ENCODE measurements at places on chromosomes 13 and 19.

DNA sequence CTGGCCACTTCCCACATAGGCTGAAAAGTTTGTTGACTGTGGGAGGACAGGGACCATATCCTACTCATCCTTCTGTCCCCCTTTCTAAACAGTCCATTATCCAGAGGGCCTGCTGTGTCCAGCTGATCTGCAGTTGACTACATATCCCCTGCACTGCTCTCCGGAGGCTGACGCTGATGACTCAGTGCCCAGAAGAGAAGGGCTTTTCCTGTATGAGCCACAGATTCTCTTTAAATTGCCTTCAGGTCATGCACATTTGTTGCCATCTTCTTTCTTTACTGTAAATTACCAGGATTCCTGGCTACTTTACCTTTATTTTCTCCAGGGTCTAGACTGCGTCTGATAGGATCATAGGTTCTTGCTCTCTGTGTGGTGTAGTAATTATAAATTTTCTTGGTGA, 125.2 kb downstream of the LACC1 start:
- DNase-seq = no peak

DNA sequence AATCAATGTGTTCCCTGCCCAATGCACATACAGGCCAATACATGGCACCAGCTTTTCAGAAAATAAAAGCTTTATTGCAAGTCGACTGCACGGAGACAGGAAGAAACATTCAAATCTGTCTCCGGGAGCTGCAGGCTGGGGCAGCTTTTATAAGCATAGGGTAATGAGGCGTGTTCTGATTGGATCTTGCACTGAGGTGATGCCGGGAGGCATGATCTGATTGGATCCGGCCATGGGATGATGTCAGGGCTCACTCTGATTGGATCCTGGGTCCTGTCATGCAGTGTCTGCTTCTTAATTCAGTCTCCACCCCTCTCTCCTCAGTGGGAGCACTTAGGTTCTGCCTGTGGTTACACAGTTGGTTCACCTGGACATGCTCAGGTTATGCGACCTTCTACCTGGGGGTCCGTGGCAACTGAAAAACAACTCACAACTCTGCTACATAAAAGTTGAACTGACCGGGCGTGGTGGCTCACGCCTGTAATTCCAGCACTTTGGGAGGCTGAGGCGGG, 11.8 kb upstream of the FBN3 start:
- DNase-seq = peak; percentile 31

GRCh38 chr19:18427080-18427742, 8.0 kb downstream of the SSBP4 start:
- DNase-seq = no peak

DNA sequence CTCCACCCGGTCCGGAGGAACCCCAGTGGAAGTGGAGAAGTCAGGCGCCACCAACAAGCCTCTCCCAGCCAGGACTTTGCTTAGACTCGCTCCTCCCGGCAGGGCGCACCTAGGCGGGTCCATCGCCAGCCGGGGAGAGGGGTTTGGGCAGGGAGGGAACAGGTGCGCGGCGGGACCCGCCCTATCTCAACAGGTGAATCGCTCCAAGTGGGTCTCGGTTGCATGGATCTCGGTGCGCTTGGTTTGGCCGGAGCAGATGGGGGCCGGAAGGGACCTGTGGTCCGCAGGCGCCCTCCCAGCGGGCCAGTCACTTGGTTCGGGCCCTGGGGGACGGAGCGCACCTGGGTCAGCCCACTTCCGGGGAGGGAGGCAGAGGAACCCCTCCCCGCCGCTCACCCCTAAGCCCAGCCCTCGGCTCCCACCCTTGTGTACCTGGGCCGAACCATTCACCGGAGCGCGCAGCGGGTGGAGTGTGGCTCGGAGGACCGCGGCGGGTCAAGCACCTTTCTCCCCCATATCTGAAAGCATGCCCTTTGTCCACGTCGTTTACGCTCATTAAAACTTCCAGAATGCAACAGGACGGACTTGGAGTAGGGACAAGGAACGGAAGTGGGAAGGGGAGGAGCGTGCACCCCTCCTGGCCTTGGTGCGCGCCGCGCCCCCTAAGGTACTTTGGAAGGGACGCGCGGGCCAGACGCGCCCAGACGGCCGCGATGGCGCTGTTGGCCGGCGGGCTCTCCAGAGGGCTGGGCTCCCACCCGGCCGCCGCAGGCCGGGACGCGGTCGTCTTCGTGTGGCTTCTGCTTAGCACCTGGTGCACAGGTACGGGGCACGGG, at the start of gene LSR:
Gene LSR (plus strand): TSS at position 693 of the 836 bp plus-strand sequence. CDS start 21 bp downstream, at position 714.
- DNase-seq = peak; percentile 78

DNA sequence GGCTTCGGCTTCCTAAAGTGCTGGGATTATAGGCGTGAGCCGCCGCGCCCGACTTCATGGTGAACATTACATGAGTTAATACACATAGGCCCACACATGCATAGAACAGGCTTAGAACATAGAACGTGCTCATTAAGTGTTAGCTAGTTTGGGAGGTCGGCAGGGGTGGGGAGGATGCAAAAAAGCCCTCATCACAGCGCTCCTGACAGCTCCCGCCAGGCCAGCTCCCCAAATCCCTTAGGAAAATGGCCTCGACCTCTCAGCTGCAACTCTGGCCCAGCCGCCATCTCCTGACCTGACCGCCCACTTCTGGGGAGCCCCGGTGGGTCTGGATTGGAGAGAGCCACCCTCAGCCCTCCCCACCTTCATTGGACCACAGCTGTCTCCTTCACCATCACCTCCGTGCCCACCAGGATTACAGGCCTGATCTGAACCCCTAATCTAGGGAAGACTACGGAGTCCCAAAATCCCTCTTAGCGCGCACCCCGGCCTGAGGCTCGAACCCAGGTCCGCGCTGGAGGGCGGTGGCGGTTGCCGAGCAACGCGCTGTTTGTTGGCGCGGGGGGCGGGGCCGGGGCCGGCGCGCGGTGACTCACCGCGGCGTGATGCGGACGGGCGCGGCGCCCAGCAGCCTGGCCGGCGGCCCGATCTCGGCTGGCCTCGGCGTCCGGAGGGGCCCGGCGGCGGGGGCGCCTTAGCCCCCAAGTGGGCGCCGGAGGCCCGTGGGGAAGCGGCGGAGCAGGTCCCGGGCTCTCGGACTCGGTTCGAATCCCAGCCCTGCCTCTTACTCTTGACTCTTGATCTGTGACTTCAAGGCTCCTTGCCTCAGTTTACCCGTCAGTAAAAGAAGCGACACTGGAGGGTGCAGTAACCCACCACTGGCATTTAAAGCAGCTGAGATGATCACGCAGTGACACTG, 26.7 kb upstream of the NANOS3 start:
- peak; percentile 82 for DNase-seq

GRCh38 chr19:48713041-48713863, 6.3 kb downstream of the MAMSTR start:
- no peak for DNase-seq

GRCh38 chr13:75749407-75749806, 113.3 kb downstream of the LMO7 start:
- no peak for DNase-seq

- no peak for DNase-seq
These were observed 58.3 kb downstream of the DACH1 start for GRCh38 chr13:71808708-71809107.

- DNase-seq = no peak
These were observed 166.4 kb downstream of the MYO16 start for GRCh38 chr13:108795841-108796240.

GRCh38 chr19:2274931-2275535, 6.9 kb downstream of the PEAK3 start:
- peak; percentile 62 for DNase-seq

GRCh38 chr19:14410091-14411051, 8.8 kb downstream of the DDX39A start:
- DNase-seq = peak; percentile 36

- DNase-seq = no peak
These were observed 343.9 kb downstream of the TBC1D4 start for GRCh38 chr13:75137911-75138571.

GRCh38 chr13:98026457-98026857, 73.0 kb downstream of the IPO5 start:
- no peak for DNase-seq

DNA sequence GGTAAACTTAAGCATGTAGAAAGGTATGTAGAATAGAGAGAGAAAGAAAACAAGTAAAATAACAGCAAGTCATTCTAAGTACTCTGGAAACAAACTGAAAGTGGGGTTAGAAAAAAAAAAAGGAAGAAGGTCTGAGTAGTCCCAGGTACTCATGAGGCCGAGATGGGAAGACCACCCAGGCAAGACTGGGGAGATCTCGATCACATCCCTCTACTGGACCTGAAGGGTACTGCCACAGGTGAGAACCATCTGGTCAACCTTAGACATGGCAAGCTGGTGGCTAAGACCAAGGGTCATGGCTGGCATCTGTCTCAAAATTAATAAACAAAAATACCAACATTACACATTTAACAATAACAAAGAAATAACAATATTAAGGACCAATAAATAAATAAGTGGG, 36.3 kb upstream of the ZNF724 start:
- no peak for DNase-seq

DNA sequence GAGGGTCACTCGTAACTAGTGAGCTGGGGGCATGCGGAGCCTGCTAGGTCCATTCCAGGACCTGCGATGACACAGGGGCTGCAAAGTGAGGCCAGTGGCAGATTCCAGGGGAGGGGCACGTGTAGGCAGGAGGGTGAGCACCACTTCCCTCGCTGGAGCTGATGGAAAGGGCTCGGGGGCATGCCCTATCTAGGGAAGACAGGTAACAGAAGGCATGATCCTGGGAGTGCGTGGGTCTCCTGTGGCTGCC, 51.2 kb downstream of the KLF2 start:
- DNase-seq = no peak

DNA sequence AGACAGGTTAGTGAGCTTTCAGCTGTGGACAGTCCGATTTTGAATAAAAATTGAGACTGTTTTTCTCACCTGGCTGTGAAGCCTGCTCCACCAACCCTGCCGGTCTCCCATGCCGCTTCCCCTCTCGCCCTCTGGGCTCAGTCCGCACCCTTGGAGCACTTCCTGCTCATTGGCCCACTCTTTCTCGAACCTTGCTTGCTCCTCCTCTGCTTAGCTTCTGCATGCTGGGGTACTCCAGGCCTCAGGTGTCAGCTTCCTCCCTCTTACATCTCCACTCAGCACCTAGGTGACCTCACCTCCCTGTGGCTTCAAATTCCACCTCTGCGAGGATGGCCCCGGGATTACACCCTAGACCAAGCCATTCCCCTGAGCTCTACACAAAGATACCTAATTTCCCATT, 39.6 kb downstream of the C13orf42 start:
- no peak for DNase-seq

- DNase-seq = peak; percentile 54
These were observed 533.0 kb downstream of the MYO16 start for GRCh38 chr13:109162248-109163036.

DNA sequence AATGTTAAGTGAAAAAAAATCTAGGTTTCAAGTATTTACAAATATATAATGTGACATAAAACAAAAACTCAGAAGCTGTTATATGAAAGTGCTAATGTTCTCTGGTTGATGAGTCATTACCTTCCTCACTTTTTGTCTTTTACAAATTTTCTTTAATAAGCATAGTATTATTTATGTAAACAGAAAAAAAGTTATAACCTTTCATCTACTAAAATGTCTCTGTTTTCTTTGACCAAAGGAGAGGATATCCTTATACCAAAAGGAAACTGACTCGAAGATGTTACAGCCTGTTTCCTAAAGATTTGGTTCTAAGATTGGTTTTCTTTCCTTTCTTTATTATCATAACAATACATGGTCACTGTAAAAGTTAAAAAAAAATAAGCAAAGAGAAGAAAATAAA, 38.0 kb downstream of the RCBTB2 start:
- no peak for DNase-seq

- DNase-seq = no peak
These were observed 93.3 kb upstream of the ATXN8OS start for GRCh38 chr13:70014337-70014736.

GRCh38 chr19:44280916-44281315, 21.2 kb downstream of the ZNF233 start:
- DNase-seq = no peak

GRCh38 chr19:31118287-31118955, 230.8 kb downstream of the TSHZ3 start:
- DNase-seq = no peak

DNA sequence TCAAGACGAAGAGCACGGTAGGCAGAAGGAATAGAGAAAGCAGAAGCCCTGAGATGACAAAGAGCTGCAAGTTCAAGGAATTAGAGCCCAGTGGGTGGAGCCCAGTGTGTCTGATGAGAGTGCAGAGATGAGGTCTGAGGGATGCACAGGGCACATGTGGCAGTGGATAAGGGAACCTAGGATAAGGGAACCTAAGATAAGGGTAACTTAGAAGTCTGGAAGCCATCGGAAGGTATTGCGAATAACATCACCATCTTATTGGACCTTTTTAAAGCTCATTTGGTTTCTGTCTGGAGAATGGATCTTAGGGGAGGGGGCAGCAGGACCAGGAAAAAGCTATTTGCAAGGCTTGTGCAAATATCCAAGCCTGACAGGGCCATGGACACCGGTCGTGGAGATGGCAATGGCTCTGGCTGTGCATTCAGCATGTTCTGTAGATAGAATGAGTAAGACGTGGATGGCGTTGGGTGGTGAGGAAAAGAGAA, 1.3 kb downstream of the FPR3 start:
- DNase-seq = no peak

GRCh38 chr19:54252845-54253244, 4.2 kb downstream of the LILRB5 start:
- DNase-seq = no peak

DNA sequence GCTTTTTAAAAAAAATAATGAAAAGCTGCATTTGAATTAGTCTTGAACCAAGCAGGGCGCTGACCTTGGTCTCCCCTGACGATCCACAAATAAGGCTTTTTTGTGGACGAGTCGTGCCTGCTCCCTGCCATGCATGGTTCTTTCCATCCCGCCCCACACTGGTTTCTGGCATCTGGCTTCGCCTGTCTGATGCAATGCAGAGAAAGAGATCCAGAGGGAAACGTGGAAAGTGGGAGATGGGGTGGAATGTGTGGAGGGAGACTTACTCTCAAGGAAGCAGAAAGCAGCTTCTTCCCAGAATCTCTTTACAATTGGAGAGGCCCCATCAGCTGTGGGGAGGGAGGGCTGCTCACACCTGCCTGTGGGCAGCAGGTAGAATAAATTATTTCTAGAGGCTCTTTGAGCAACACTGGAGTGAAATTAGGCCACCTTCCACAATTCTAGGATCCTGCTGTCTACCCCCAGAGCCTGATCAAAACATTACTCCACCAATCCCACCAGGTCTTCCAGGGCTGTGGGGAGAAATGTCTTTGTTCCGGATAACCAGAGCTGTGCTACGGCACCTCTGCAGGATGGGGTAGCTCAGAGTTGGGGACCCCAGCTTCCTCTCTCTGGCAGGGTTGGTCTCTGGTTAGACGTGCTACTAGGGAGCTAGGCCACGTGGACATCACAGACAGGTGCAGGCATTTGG, 183.5 kb downstream of the UQCRFS1 start:
- no peak for DNase-seq

- no peak for DNase-seq
These were observed 233.7 kb upstream of the IPO5 start for GRCh38 chr13:97719736-97720135.

DNA sequence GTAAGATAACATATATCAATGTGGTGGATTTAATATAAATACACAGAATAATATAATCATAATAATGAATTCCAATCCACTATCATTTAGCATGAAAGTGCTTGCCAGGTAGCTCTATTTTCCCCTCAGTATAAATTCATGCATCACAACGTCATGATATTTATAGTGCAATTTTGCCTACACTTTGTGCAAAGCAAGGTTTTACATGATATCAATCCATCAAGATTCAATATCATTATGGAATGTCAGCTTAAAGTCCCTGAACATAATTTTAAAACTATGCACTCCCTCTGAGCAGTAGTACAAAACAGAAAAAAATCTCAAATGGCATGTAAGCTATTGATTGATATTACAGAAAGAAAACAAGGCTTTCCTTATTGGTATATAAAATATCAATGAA, 962.2 kb upstream of the PCDH20 start:
- DNase-seq = no peak
